ENCODE measurements at places on chromosomes 5 and 9. TPM values are rescaled to one million over a fixed set of nuclear protein-coding genes. Genes with fewer than 3 reads are reported as not detected.

Gene PFN3
- total RNA-seq, result not detected

Gene FCN1
- total RNA-seq, result not detected

Gene ZBTB6
- 14.9 TPM for total RNA-seq

Gene PCDHB12
- not detected for total RNA-seq

Gene SLF1
- total RNA-seq, result 17.5 TPM

Gene ADAMTSL2
- not detected for total RNA-seq

Gene C5orf58
- total RNA-seq, result not detected

Gene STC2
- total RNA-seq, result 8.6 TPM

Gene CARD9
- 1.6 TPM for total RNA-seq

Gene SEC61B
- 189 TPM for total RNA-seq

Gene MSH3
- total RNA-seq, result 21.0 TPM

Gene SPINK13
- total RNA-seq, result not detected

Gene F12
- total RNA-seq, result 0.22 TPM

Gene FAM78A
- total RNA-seq, result 105 TPM

Gene TMEM167A
- 86.8 TPM for total RNA-seq

Gene TTLL11
- 2.8 TPM for total RNA-seq

Gene PAEP
- not detected for total RNA-seq

Gene GNPDA1
- 54.4 TPM for total RNA-seq

Gene ZNF354C
- total RNA-seq, result 4.4 TPM

Gene SPATA31A3
- not detected for total RNA-seq

Gene CDKN2B
- total RNA-seq, result 9.2 TPM

Gene ADAMTS2
- total RNA-seq, result not detected

Gene SNCAIP
- not detected for total RNA-seq

Gene PCDHGB3
- 0.88 TPM for total RNA-seq

Gene PARP8
- total RNA-seq, result 91.4 TPM

Gene BAAT
- not detected for total RNA-seq

Gene BTNL8
- not detected for total RNA-seq

Gene ANKRD33B
- total RNA-seq, result 13.3 TPM

Gene C7
- total RNA-seq, result not detected

Gene OR1J2
- total RNA-seq, result not detected

Gene RPL7A
- total RNA-seq, result 1,774 TPM

Gene OR1J1
- total RNA-seq, result not detected

Gene CCDC152
- total RNA-seq, result 3.4 TPM

Gene LPAR1
- not detected for total RNA-seq

Gene GPR150
- 0.54 TPM for total RNA-seq

Gene CD180
- 2.1 TPM for total RNA-seq

Gene ESM1
- total RNA-seq, result 0.27 TPM

Gene NTNG2
- 10.1 TPM for total RNA-seq

Gene F2RL1
- 0.76 TPM for total RNA-seq

Gene ADRB2
- 0.81 TPM for total RNA-seq

Gene KIF27
- total RNA-seq, result 4.0 TPM

Gene KLF9
- total RNA-seq, result 10.7 TPM

Gene LCP2
- 467 TPM for total RNA-seq

Gene DBH
- total RNA-seq, result not detected

Gene ANKRD31
- total RNA-seq, result 0.29 TPM

Gene ARSI
- not detected for total RNA-seq

Gene AQP7
- total RNA-seq, result 0.27 TPM
